Cardiac ventricle fibroblast (primary cell): ENCODE measurements at places on chromosomes 13 and 19. TPM values are rescaled to one million over a fixed set of nuclear protein-coding genes. Genes with fewer than 3 reads are reported as not detected.

The TSSK6 gene
- total RNA-seq = 0.69 and 1.9 TPM in 2 replicates

The ZNF112 gene
- total RNA-seq = 4.4 and 6.8 TPM in 2 replicates

The R3HDM4 gene
- 42.6 and 50.5 TPM in 2 replicates for total RNA-seq

The FLT3 gene
- not detected in 2 replicates for total RNA-seq
